ENCODE measurements at places on chromosomes 3 and 15.

DNA sequence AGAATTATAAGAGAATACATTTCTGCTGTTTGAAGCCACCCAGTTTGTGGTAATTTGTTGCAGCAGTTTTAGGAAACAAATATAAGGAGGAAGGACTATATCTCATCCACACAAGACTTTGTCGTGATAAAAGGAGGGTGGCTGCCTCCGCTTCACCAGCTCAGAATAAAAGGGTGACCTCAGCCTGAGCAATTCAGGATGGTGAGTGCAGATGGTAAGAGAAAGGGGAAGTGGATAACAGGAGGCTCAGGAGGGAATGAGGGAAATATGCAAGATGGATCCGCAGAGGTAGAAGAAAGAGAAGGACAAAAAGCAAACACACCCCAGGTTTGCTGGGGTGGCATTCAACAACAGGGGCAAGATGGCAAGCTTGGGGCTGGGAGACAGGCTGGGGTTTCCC lies 108.1 kb upstream of the TNFAIP8L3 start:
- no peak for DNase-seq

- no peak for DNase-seq
These were observed 228.7 kb upstream of the ST8SIA2 start for GRCh38 chr15:92165001-92165346.

DNA sequence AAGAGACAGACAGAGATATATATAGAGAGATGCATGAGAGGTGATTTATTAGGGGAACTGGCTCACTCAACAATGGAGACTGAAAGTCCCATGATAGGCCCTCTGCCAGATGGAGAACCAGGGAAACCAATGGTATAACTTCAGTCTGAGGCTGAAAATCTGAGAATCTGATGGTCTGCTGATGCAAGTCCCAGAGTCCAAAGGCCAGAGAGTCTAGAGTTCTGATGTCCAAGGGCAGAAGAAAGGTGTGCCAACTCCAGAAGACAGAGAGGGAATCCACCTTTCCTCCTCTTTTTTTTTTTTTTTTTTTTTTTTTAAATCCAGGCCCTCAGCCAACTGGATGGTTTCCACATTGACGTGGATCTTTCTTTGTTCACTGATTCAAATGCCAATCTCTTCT lies 197.9 kb upstream of the MEIS2 start:
- no peak for DNase-seq

- no peak for DNase-seq
These were observed 42.4 kb upstream of the SLC41A3 start for GRCh38 chr3:126126286-126126685.

DNA sequence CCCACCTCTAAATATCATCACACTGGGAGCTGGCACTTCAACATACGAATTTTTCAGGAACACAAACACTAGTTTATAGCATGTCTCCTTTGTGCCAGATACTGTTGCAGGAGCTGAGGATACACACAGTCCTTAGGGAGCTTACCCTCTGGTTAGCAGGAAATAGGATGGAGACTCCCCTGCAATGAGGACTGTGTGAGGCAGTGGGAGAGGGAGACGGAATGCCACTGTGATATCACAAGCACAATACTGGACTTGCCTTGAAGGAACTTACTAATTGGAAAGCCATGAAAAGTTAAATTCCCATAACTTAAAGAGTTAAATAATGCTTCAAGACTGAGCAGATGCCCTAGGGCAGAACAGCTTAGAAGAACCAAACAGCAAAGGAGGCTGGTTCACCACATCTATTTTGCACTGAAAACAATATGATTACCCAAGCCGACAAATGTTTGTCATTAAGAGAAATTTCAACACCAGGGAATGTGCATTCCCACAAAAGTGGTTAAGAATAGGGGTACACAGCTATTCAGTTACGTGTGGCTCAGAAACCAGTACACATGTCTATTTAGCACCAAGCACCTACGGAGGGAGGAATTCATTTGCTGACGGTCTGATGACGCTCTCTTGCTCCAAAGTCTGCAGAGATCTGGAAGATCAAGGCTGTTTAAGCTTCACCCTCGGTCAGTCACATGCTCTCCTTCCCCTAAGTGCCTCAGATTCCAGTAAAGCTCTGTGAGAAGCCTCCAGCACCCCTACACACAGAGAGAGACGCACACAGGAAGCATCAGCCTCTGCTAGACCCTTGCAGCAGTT lies 5.2 kb downstream of the TBC1D2B start:
- DNase-seq, result no peak

Data from NCI-H774 (cell line).